ENCODE measurements at places on chromosomes 1 and 21.

DNA sequence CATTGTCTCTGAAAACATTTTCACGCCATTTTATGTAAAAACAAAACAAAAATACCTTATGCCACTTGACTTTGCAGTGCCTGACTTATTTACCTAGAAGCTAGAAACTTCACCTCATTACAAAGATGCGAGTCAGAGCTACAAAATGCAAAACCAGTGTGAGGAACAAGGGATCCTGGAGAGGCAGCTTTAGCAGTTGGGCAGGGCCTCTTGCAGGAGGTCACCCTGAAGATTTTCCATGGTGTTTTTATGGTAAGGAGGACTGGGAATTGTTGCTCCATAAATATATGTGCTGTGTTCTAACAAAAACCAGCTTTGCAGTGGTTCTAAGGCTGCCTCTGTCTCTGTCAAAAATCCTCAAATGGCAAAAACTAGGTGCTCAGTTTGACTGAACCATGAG lies 36.4 kb upstream of the TARBP1 start:
- no peak for DNase-seq

DNA sequence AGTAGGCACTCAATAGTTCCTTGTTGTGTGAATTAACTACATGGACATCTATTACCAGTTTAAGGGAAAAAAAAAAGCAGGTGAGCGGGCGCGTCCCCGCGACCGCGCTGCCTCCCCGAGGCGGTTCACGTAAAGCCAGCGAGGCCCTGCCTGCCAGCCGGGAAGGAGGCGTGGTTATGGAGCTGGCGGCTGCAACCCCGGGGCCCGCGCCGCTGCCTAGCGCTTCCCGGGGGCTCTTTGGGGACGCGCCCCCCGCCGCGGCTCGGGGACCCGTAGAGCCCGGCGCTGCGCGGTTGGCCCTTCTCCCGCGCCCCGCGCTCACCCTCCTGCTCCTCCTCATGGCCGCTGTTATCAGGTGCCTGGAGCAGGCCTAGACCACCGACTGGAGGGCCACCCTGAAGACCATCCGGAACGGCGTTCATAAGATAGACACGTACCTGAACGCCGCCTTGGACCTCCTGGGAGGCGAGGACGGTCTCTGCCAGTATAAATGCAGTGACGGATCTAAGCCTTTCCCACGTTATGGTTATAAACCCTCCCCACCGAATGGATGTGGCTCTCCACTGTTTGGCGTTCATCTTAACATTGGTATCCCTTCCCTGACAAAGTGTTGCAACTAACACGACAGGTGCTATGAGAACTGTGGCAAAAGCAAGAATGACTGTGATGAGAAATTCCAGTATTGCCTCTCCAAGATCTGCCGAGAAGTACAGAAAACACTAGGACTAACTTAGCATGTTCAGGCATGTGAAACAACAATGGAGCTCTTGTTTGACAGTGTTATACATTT lies 2.6 kb upstream of the CC2D1B start:
- peak; percentile 71 for DNase-seq

GRCh38 chr21:37532868-37533780 lies 166.6 kb downstream of the DYRK1A start:
- DNase-seq = peak; percentile 78

GRCh38 chr1:32275424-32275823 lies 16.5 kb upstream of the HDAC1 start:
- no peak for DNase-seq

DNA sequence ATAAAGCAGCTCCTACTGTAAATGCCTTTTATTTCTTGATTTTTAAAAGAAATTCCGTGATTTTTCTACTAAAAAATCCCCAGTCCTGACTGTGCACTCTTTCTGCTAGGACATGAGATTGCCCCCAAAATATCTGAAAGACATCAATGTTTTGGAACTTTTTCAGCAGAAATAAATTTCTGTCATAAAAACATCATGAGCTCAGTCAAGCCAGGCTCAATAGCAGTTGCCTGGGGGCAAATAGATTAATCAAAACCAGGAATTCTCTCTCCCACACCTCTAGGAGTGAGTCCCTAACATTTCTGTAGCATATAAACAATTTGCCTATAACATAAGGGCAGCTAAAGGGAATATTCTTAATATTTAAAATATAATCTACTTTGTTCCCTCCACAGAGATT lies 654.1 kb downstream of the PTPRC start:
- no peak for DNase-seq

GRCh38 chr1:8158995-8159394 lies 132.9 kb upstream of the ERRFI1 start:
- no peak for DNase-seq

- peak; percentile 94 for DNase-seq
Observed at GRCh38 chr1:35769188-35769758, 505 bp downstream of the CLSPN start.

- peak; percentile 45 for DNase-seq
Observed at GRCh38 chr1:222171005-222171404, 376.9 kb downstream of the HHIPL2 start.

DNA sequence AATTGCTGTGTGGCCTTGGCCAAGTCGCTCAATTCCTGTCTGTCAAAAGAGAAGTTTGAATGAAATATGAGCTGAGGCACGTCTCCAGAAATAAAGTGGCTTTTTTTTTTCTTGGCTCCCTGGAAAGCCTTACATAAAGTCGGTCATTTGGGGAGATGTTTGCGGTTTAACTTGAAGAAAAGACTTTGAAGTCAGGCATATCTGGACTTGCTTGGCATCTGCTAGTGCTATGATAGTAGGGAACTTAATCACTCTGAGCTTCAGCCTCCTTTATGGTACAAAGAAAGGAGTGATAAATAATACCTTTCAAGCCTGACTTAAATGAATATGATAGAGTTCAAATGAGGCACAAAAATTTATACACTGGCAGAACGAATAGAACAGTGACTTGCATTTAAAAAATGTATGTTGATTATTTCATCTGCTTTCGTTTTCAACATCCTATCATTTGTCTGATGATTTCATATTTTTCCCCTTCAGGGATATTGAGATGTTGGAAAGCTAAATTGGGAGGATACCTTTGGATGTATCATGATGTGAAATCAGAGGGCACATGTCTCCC lies 60.2 kb downstream of the FASLG start:
- DNase-seq = no peak

GRCh38 chr1:103142461-103142860 lies 34.1 kb upstream of the COL11A1 start:
- no peak for DNase-seq

DNA sequence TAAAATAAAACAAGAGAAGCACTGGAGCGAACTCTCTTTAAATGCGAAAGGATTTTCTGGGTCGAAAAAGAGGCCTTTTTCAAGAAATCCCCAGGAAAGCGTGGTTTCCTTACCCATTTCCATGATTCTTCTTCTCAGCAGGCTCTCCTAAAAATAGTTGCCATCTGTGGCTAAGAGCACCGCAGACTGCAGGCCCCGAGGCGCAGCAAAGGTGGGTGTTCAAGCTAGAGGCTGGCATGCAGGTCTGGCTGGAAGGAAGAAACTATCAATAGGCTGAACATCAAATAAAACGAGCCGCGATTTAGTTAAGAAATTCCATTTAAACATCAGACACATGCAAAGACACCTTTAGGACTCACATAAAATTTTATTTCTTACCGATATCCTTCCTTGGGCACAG lies 135.1 kb downstream of the ADAMTS1 start:
- no peak for DNase-seq

GRCh38 chr1:209584231-209584672 lies 738 bp downstream of the CAMK1G start:
- no peak for DNase-seq

- peak; percentile 34 for DNase-seq
Observed at GRCh38 chr1:34822202-34822601, 29.4 kb downstream of the GJA4 start.

- peak; percentile 21 for DNase-seq
Observed at GRCh38 chr1:20200966-20201365, 14.6 kb upstream of the PLA2G2C start.

- no peak for DNase-seq
Observed at GRCh38 chr1:246052603-246053002, 454.5 kb downstream of the SMYD3 start.

DNA sequence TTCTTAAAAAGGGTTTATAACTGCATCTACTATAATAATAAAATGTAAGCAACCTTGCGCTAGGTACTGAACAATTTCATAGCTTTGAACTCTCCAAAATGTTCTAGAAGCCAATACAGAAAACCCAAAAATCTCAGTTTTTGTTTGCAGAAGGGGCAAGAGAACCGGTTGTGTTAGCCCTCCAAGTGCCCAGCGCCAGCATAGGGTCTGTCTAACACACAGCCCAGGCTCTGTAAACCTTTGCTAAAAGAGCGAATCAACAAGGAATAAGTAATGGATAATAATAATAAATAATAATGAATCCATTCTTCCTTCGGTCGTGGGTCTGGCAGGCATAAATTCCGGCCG lies 333 bp upstream of the CHAF1B start:
- DNase-seq = no peak

DNA sequence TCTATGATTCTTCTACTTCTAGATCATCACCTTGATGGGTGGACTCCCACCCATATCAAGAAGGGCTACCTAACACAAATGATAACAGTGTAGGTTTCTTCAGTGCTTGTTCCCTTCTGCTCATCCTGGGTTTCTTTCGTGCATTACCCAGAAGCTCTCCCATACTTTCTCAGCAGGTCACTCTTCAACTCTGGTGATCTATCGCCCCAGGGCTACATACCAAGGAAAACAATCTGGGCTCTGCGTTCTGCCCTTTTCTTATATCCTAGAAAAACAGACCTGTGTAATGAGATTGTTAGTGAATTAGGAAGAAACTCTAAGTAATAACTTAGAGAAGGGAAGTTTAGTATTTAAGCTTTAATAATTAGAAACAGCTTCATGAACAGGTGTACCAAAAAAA lies 370.6 kb upstream of the SPAG17 start:
- DNase-seq = no peak

DNA sequence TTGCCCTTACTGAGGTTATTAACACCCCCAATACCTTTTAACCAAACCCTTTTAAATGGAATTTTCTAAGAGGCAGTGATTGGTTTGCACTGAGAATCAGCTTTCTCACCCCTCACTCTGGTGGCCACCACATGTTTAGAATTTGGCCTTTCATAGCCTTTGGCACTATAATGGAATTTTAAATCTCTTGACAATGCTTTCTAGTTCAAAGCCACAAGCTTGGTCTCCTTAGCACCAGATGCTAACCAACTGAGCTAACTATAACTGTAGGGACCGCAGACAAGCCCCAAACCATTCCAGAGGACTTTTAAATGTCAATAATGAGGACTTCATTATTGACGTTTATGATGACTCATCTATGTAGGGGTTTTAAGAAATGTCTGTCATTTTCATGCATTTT lies 238.7 kb upstream of the SNX7 start:
- DNase-seq = no peak

- peak; percentile 49 for DNase-seq
Observed at GRCh38 chr1:42936309-42937078, 22.2 kb downstream of the SLC2A1 start.

DNA sequence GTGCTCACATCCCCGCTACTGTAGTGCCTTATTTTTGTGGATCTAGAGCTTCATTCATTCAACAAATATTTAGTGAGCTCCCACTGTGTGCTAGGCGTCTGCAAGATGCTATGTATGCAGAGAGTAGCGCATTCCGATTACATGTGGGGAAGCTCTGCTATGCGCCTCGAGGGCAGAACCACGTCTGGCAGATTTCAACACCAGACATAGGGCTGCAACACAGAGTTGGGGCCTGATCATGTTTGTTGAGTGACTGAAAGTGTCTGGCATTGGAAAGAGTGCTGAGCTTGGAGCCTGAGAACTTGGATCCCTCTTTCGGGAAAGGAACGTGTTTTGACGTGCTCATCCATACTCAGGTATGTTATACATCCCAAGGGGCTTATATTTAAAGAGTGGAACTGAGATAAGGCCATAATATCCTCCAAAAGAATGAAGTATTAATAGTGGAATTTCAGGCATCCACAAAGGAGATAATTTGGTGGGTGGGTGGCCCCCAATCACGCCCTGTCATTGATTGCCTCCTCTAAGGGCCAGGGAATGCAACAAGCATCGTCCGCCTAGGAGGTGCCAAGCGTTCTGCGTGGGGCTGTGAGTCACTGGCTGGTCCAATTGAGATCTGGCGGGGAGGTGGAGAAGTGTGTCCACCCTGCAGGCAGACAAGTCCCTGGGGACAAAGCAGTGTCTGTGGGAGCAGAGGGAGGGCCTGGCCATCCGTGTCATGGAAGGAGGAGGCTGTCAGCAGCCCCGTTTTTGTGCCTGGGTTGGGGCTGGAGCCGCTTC lies 62.8 kb upstream of the ZBTB40 start:
- DNase-seq = no peak

Data from NB4 (cell line).